ENCODE measurements at places on chromosomes 5 and 9.

GRCh38 chr5:10652606-10653005, 88.7 kb downstream of the ANKRD33B start:
- DNase-seq: no peak

DNA sequence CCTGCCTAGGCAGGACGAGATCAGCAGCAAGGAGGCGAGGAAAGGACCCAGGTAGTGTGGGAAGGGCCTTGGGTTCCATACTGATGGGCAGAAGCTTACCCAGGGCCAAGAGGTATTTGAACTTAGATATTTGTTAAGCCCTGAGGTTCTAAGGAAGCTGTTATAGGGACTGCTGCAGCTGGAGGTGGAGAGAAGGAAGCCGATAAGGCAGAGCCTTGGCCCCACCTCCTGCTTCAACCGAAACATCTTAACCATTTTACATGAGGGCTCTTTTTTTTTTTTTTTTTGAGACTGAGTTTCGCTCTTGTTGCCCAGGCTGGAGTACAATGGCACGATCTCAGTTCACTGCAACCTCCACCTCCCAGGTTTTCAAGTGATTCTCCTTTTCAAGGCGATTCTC, 8.6 kb upstream of the AQP3 start:
- DNase-seq: no peak

DNA sequence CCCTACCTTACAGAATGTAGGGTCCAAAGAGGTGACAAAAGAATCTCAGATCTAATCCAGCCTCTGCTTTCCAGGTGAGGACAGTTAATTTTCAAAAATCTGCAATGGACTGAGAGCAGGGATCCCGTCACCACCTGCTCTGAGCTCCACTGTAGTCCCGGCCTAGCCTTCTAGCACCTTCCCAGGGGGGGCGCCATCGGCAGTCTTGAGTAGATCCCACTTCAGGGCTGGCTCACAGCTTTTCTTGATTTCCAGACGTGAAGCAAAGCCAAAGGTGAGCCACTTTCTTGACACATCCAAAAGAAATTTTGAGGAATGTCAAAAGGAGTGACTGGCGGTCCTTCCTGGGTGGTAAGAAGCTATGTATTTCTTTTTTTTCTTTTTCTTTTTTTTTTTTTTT, 114.1 kb downstream of the SYK start:
- no peak for DNase-seq

GRCh38 chr9:111980398-111980797, 83.8 kb downstream of the UGCG start:
- no peak for DNase-seq

- no peak for DNase-seq
Observed at GRCh38 chr5:157155297-157155696, 10.8 kb downstream of the GARIN3 start.

- DNase-seq: no peak
Observed at GRCh38 chr9:34809504-34810186, 99.7 kb upstream of the CCL21 start.

DNA sequence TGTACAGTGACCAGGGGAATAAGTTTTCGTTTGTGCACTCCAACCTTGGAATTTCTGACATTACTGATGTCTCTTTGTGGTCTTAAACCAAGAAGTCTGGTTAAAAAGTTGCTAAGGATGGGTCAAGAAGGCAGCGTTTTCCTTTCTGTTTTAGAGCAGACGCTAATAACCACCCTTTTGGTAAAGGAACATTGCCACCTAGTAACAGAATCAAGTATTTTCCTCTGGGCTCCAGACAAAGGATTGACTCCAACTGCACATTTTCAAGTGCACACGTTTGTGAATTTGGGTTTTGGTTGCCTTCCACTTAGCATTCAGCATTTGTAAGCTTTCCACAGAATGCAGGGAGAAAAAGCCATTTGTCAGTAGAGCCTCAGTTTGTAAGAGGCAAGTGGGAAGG, 22.2 kb upstream of the CEP78 start:
- no peak for DNase-seq

DNA sequence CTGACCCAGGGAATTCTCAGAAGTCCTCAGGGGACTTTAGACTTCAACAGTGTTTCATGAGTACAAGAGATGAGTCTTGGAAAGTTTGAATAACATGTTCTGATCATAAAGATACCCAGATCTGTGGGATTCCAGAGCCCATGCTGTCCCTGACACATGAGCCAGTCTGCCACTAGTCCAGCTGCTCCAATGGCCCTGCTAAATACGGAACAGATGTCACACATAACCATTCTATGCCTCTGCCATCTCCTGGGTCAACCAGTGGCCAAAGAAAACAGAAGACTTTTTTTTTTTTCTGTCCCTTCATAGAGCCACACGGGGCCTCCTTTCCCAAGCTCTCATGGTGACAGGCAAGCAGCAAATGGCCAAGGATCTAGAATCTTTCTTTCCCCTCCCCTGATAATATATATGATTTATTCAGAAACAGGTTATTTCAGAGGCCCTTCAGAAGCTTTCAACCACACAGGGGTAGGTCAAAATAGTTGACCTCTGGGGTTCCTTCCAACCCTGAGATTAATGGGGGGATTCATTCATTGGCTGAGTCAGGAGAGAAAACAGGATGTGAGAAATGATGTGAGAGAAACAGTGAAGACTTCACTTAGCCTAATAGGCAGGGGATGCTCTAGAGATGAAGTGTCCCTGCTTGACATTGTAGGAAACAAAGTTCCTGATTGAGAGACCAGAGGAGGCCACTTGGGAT, 367.7 kb downstream of the CDK5RAP2 start:
- no peak for DNase-seq

GRCh38 chr9:129027685-129028191, 393 bp downstream of the SH3GLB2 start:
- no peak for DNase-seq
